ENCODE measurements at places on chromosomes 4 and X. TPM values are rescaled to one million over a fixed set of nuclear protein-coding genes. Genes with fewer than 3 reads are reported as not detected.

Gene TMEM156
- total RNA-seq: 18.5 TPM

Gene FAM236C
- total RNA-seq: not detected

Gene FGD1
- not detected for total RNA-seq

Gene UCP1
- total RNA-seq: not detected

GRCh38 chr4:168813890-168814289 lies 196.2 kb downstream of the CBR4 start:
- DNase-seq: no peak
